ENCODE measurements at places on chromosomes 3 and 15. TPM values are rescaled to one million over a fixed set of nuclear protein-coding genes. Genes with fewer than 3 reads are reported as not detected.

Gene ZBBX
- not detected for total RNA-seq

Gene ABHD2
- 47.7 TPM for total RNA-seq

Gene HHATL
- not detected for total RNA-seq

Gene GOLGA6L4
- 1.7 TPM for total RNA-seq

Gene SETD2
- total RNA-seq: 28.8 TPM

Gene SLC22A14
- total RNA-seq: 0.11 TPM

Gene LIPH
- total RNA-seq: not detected

Gene TGM5
- total RNA-seq: 0.61 TPM

Gene EFCAB12
- 1.7 TPM for total RNA-seq

Gene FNDC3B
- total RNA-seq: 17.6 TPM

Gene TMEM212
- not detected for total RNA-seq

Gene THAP10
- total RNA-seq: 0.39 TPM

Gene CD80
- total RNA-seq: 28.8 TPM

Gene TMEM45A
- total RNA-seq: 2.4 TPM

Gene TUSC7
- total RNA-seq: not detected

Gene ADGRG7
- total RNA-seq: not detected

Gene STXBP5L
- not detected for total RNA-seq

Gene ZCWPW2
- total RNA-seq: 0.22 TPM

Gene MYEF2
- total RNA-seq: 25.2 TPM

Gene SLCO2A1
- not detected for total RNA-seq

Gene ELP6
- 38.6 TPM for total RNA-seq

Gene BLM
- 81.4 TPM for total RNA-seq

Gene TRPM1
- total RNA-seq: not detected

Gene UACA
- 2.0 TPM for total RNA-seq

Gene CDHR4
- 0.40 TPM for total RNA-seq

Gene ELL3
- total RNA-seq: 1.4 TPM

Gene ASB14
- total RNA-seq: not detected

Gene TLR9
- 0.30 TPM for total RNA-seq

Gene TP63
- total RNA-seq: 0.98 TPM

Gene LRRN1
- total RNA-seq: not detected

Gene KIAA1143
- 21.0 TPM for total RNA-seq

Gene CDCP1
- total RNA-seq: 0.17 TPM

Gene GABRR3
- not detected for total RNA-seq

Gene ZNF80
- total RNA-seq: 0.29 TPM

Gene DAZL
- 0.09 TPM for total RNA-seq

Gene GCSAM
- 18.6 TPM for total RNA-seq

Gene APOD
- total RNA-seq: not detected

Gene ANKRD34C
- not detected for total RNA-seq

Gene CELSR3
- total RNA-seq: 27.1 TPM

Gene C3orf80
- not detected for total RNA-seq

Gene PLA2G4E
- total RNA-seq: not detected

Data from activated T-helper 17 cell treated with anti-CD3 and anti-CD28 coated beads, Interleukin-2, amount 50 U/mL, for 72 hours (primary cell).